CD4-positive, alpha-beta T cell treated with Interleukin-12 subunit alpha and Interleukin-12 subunit beta, for 1 hour (primary cell): ENCODE measurements at places on chromosomes 2 and 18.

DNA sequence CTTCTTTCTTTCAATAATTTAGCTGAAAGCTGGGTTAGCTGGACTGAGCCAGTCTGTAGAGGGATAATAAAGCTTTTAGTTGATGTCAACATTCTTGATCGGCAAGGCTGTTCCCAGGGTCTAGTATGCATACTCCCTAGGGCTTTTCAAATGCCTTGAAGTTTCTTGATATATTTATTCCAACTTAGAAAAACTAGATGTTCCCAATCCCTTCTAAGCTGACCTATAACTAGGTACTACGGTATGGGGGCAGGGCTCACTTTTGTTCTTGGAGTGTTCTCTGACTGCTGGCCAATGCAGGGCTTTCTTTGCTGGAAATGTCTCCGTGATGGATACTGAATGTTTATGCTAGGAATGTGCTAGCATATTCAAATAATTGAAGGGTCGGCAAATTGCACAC lies 258.6 kb upstream of the TANK start:
- DNase-seq, result no peak

DNA sequence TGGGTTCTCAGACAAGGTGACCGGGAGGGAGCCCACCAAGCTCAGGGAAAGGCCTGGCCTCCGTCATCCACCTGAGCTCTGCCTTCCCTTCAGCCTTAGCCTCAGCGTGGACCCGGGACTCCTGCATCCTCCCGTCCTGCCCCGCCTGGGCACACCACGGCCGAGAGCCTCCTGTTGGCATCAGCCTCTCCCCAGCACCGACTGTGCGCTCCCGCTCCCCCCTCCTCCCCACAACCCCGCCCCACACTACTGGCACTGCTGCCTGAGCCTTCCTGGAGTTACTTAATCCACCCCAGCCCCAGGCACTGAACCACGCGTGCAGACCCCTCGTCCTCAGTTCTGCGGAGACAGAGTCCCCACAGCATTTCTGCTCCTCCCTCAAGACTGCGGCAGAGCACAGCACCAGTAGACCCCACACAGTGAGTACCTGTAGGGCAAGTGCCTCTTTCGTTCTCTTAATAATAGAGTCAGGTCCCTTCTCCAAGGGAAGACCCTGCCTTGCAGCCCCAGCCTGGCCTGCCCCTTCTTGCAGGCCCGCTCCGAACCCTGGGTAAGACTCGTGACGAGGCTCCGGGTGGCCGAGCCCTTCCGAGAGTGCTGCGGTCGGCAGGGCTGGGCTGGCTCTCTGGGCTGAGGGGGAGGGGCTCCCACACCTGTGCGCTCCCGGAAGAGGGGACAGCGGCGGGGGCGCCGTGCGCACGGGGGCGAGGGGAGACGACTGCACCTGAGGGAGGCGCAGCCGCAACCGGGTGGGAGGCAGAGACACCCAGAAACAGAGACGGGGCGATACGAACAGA lies at the start of gene AMER3:
AMER3 (plus strand) TSS at position 285 of the 797 bp plus-strand sequence. CDS start 6,533 bp downstream, outside the sequence.
- no peak for DNase-seq

DNA sequence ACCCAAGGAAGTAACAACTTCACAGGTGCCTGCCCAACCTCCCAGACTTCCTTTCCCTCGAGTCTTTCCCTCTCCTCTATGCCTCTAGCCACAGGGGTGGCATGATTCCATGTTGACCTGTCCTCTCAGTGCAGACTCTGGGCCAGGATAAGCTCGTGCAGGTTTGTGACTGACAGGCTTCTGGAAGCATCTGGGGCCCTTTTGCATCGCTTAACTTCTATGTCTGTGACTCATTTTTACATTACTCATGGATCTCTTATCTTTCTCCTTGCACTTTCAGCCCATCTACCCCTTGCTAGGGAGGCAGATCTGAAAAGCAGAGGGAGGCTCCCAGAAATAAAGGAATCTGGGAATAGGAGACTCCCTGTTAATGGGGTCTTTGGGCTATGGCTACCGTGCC lies 98.5 kb upstream of the RIOK3 start:
- no peak for DNase-seq

DNA sequence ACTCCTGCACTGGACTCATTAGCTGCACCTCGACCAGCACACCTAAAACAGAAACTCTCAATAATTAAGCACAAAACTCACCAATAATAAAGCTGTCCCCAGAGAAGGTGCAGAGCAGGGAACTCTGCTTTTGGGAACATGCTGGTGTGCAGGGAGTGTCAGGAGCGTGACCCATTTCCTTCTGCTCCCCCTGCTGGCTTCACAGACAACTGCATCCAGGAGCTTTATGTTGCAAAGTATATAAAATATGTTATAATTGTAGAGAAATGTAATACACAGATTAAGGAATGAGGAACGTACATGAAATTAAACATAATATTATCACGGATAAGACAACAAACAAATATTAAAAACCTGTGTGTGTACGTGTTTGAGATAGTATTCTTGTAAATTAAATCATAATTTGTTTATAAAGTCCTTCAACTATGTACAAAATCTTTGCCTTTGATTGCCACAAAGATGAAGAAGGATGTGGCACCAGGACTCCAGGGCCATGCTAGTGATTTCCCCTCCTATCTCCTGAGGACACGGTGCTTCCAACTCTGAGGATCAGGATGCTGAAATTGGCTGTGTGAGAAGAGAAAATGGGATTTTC lies 68.6 kb upstream of the MAL start:
- DNase-seq, result peak; percentile 37

DNA sequence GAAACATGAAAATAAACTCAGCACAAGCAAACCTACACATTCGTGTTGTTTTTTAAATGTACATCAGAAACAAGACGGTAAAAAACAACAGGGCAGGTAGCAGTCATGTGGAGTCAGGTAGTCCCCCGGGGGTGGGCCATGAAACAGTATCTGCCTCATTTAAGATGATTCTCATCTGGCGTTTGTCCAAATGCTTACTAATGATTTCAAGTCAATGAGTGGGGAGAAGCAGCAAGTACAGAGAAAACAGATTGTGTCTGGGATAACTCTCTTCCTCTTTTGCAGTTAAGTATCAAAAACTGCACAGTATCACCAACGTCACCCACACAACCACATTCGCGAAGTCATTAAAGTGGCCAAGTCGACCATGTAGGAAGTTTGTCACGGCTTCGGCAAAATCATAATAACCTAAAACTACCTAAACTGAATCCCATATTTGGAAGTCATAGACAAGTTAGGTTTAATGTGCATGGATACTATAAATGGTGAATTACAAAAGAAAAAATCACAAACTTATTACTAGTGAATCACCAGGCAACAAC lies 1.3 kb downstream of the LAPTM4A start:
- DNase-seq, result peak; percentile 46

GRCh38 chr18:79679552-79680099 lies at the start of gene CTDP1:
TSS of gene CTDP1 (plus strand) at chr18:79679803. CDS start at chr18:79679948, 145 bp downstream.
- DNase-seq, result peak; percentile 90

GRCh38 chr2:88638743-88639142 lies 11.5 kb upstream of the EIF2AK3 start:
- DNase-seq, result peak; percentile 35

DNA sequence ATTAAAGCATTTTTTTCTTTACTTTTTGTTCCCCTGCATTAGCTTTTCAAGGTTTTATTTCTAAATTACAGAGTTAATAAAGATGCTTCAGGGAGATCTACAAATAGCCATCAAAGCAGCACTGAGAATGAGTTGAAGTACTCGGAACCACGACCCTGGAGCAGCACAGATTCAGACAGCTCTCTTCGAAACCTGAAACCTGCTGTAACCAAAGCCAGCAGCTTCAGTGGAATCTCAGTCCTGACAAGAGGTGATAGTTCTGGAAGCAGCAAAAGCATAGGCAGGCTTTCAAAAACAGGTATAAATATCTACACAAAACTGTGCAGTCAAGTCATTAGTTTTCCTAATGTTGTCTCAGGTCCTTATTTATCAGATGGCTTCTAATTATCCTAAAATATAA lies 102.8 kb upstream of the UBXN4 start:
- DNase-seq, result no peak

- no peak for DNase-seq
Observed at GRCh38 chr2:121075641-121076497, 209.1 kb downstream of the TFCP2L1 start.

DNA sequence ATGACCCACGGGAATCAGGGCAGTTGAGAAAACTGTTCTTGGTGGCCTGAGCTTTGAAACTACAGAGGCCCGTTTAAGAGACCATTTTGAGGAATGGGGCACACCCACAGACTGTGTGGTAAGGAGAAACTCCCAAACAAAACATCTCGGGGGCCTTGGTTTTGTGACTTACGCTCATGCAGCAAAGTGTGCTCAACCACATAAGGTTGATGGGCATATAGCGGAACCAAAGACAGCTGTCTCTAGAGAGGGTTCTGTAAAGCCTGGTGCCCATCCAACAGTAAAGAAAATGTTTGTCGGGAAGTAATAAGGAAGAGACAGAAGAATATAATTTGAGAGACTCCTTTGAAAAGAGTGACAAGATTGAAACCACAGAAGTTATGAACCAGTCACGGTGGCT lies 5.4 kb downstream of the MRO start:
- DNase-seq, result no peak
